Left ventricle myocardium inferior (tissue), 1 donor: ENCODE measurements at places on chromosomes 6 and 20. TPM values are rescaled to one million over a fixed set of nuclear protein-coding genes. Genes with fewer than 3 reads are reported as not detected.
A peak's percentile ranks its signal among the peaks of the same experiment; 100 is the strongest.

The PDE10A gene
- 12.2 TPM for total RNA-seq

The CGA gene
- total RNA-seq: not detected

- H3K36me3 ChIP-seq: peaks cover 14% of the 10 kb centered on the region
- H3K4me1 ChIP-seq: peaks cover 21% of the 10 kb centered on the region
- no peak overlapping the region for H3K27ac ChIP-seq
- no peak overlapping the region for H3K4me3 ChIP-seq
- H3K27me3 ChIP-seq: no peaks in the 10 kb centered on the region
- DNase-seq: no peak
Measured at GRCh38 chr6:107523054-107523791, 33.3 kb downstream of the SOBP start.

GRCh38 chr6:111605100-111605751 is 452 bp downstream of the TRAF3IP2 start:
- H3K27ac ChIP-seq: peak overlapping the region; percentile 95
- H3K27me3 ChIP-seq: no peaks in the 10 kb centered on the region
- H3K4me3 ChIP-seq: peak overlapping the region; percentile 72
- peaks cover 58% of the 10 kb centered on the region for H3K4me1 ChIP-seq
- DNase-seq: peak; percentile 81

DNA sequence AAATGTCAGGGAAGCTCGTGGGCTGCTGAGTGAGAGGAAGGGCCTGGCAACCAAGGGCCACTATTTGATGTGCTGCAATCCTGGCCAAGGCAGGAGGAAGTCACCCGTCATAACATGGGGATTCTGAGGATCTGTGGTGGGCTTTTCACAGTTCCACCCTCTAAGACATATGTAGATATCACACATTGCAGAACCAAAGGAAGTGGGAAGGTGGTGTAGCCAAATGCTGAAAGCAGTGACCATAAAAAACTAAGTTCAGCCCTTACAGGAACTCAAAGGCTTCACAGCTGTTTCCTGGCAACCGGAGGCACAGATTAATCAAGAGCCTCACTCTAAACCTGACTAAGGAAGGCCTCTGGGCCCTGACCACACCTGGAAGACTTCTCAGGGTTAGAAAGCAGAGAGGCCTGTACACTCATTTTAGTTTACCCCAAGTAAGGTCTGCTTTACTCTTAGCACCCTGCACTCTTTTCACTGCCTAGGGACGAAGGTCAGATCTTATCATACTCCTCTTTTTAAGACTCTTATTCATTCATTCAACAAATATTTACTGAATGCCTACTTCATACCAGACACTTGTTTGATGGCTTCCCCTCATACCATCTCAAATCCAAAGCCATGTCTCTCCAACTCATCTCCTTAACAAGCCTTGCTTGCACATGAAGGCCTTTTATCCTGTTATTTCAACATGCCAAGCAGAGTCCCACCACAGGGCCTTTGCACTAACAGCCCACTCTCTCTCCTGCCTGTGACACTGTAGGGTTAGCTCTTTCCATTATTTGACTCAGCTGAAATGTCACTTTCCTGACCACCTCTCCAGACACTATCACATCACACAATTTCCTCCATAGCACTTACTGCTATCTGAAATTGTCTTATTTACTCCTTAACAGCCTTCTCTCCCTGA is 2.6 kb downstream of the UBE2V1 start:
- no peaks in the 10 kb centered on the region for H3K36me3 ChIP-seq
- H3K4me3 ChIP-seq: peak overlapping the region; percentile 99
- H3K27me3 ChIP-seq: no peaks in the 10 kb centered on the region
- peak overlapping the region; percentile 99 for H3K27ac ChIP-seq

GRCh38 chr6:46949632-46950280 is 28.0 kb upstream of the ADGRF5 start:
- H3K27ac ChIP-seq: peak overlapping the region; percentile 91
- peak overlapping the region; percentile 31 for H3K4me3 ChIP-seq
- H3K27me3 ChIP-seq: no peaks in the 10 kb centered on the region
- peaks cover 58% of the 10 kb centered on the region for H3K4me1 ChIP-seq

GRCh38 chr6:96812077-96812703 is 25.1 kb downstream of the GPR63 start:
- no peaks in the 10 kb centered on the region for H3K27me3 ChIP-seq
- H3K4me1 ChIP-seq: no peaks in the 10 kb centered on the region
- no peaks in the 10 kb centered on the region for H3K36me3 ChIP-seq
- H3K4me3 ChIP-seq: no peak overlapping the region
- no peak for DNase-seq

GRCh38 chr6:43016176-43016942 is 2.3 kb downstream of the KLHDC3 start:
- no peaks in the 10 kb centered on the region for H3K27me3 ChIP-seq
- no peak for DNase-seq
- H3K4me3 ChIP-seq: peak overlapping the region; percentile 83
- peaks cover 70% of the 10 kb centered on the region for H3K4me1 ChIP-seq

DNA sequence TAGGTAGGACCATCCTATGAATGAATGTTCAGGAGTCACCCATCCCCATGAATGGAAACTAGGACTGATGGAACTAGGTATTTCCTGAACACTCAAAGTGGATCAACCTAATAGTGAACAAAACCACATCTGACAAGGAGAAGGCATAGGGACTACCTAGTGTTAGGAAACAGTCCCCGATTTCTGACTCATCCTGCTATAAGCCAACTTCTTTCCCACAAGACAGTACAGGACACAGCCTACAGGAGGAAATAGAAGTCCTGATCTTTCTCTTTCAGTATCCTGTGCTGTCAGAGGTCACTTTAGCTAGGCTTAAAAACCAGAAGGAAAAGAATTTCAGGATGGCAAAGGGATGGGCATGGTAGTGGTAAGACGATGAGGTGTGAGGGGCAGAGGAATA is 19.5 kb upstream of the GMDS start:
- no peak for DNase-seq
- H3K4me3 ChIP-seq: no peak overlapping the region
- H3K27ac ChIP-seq: no peak overlapping the region
- peaks cover 29% of the 10 kb centered on the region for H3K36me3 ChIP-seq
- H3K4me1 ChIP-seq: no peaks in the 10 kb centered on the region

- H3K4me1 ChIP-seq: no peaks in the 10 kb centered on the region
- peaks cover 80% of the 10 kb centered on the region for H3K27me3 ChIP-seq
- H3K36me3 ChIP-seq: no peaks in the 10 kb centered on the region
- no peak overlapping the region for H3K4me3 ChIP-seq
- H3K27ac ChIP-seq: no peak overlapping the region
Measured at GRCh38 chr6:137473598-137473997, 20.6 kb downstream of the OLIG3 start.
